ENCODE measurements at places on chromosomes 16 and 17.

DNA sequence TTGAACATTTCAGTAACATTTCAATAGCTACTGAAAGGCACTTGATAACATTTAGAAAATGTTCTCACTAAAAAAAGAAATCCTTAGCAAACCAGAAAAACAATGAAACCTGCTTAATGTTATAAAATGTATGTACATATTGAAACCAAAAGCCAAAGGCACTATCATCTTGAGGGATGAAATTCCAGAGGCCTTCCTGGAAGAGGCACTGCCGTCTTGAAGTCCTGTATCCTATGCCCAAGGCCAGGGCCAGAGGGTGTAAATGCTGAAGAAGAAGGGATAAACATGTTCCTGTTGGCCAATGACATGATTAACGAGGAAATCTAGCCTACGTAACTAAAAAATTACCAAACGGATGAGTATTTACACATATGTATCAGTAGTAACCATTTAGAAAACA, 57.0 kb upstream of the DNAH17 start:
- DNase-seq, result no peak

DNA sequence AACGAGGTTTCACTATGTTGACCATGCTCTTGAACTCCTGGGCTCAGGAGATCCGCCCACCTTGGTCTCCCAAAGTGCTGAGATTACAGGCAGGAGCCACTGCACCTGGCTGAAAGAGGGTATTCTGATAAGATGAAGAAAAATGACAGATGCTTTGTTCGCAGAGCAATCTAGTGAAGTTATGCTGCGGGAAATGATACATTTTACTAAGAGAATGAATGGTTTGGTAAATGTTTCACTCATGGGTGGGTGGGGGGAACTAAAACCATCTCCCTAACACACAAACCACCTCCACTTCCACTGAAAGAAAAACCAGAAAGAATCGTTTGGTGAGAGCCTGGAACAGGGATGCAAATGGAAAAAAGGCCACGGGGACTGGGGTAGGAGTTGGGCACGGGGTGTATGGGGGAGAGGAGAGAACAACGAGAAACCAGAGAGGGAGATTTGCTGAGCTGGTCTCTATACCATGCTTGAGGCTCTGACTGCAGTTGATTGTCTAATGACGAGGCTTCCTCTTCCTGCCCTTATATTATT, 19.0 kb upstream of the XYLT2 start:
- no peak for DNase-seq

- DNase-seq, result no peak
These were observed 61.6 kb downstream of the SOX9 start for GRCh38 chr17:72182371-72182873.

- DNase-seq, result no peak
These were observed 85.3 kb upstream of the PLCG2 start for GRCh38 chr16:81693744-81694303.

DNA sequence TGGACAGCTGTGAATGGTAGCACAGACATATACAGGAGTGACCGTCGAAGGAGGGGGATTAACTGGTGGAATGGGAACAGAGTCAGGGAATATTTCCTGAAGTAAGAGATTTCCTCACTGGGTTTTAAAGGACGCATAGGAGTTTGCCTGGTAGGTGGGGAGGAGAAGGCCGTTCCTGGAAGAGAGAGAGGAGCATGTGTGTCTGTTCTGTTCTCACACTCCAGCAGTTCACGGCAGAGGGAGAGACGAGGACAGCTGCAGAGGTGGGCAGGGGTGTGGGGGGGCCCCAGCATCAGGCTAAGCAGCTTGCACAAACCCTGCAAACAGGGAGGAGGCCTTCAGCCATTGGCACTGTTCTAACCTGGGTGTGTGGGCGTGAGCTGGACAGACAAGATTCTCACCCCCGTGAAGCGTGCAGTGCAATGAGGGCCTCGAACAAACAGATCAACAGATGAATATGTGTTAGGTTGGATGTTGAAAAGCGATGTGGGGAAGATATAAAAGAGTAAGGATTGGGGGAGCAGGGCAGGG, 85.3 kb upstream of the GSE1 start:
- DNase-seq, result no peak

GRCh38 chr17:64155751-64156544, 26.0 kb upstream of the ERN1 start:
- DNase-seq, result no peak

DNA sequence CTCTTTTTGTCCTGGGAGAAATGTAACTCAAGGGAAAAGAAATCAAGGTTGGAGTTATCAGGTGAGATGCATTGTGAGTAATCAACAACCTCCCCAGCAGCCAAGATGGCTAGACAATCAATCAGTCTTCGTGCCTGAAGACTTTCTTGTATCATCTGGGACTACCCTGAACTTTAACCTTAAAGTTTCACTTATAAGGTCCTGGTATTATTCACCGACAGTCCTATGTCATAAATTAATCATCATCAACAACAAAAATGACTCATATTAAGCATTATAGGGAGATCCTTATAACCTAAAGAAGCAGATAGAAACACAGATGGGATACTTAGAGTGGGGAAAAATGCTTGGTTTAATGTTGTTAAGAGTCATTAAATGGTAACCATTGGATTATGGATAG, 7.7 kb upstream of the TEKT3 start:
- DNase-seq, result no peak

- DNase-seq, result no peak
These were observed 4.7 kb downstream of the RFNG start for GRCh38 chr17:82046903-82047302.

DNA sequence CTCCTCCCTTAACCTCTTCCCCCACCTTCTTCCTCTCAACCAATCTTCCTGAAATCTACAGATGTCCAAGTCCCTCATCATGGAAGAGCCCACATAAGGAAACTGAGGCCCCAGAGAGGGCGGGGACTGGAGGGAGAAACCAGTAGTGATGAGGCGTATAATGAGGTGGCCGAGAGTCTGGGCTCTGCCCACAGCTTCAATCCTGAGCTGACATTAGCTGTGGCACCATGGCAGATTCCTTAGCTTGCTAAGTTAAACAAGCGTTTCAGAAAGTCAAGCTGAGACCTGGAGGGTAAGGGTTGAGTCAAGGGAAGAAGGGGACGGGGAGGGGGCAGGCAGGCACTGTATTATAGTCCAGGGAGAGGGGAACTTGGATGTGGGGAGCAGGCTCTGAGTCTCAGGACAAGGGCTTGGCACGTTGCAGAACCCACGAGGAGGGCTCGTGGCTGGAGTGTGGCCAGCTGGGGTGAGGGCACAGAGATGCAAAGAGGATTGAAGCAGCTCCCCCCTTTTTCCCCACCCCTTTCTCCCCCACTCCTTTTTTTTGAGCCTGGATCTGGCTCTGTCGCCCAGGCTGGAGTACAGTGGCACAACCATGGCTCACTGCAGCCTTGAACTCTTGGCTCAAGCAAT, 13.3 kb downstream of the ARHGAP23 start:
- no peak for DNase-seq

DNA sequence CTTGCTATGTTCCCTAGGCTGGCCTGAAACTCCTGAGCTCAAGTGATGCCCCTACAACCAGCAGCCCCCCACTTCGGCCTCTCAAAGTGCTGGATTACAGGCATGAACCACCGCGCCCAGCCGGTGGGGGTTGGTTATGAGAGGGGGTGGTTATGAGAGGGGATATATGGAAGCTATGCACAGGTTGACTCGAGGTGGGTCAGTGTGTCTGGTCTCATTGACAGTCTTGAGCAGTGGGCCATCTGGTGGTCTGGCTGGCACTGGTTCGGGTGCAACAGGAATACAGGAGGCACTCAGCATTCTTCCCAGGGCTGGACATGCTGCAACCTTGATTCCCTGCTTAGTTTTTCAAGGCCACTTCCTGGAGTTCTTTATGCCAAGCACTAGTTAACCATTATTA, 5.6 kb upstream of the STX1B start:
- no peak for DNase-seq

DNA sequence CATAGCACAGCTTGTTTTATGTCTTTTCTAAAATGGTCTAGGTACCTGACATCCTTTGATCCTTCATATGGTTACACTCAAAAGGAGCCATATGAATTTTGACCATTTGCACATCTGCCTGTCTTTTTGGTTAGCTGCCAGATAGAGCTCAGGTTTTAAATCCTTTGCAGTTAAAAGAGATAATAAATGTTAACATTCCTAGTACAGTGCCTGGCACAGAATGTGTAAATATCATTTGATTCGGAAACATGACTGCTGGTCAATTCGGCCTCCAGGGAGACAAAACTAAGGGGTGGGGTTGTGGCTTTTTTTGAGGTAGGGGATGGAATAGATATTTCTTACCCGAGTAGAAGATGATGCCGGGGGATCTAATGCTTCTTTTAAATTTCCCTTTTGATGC, 64.2 kb downstream of the FTO start:
- no peak for DNase-seq

DNA sequence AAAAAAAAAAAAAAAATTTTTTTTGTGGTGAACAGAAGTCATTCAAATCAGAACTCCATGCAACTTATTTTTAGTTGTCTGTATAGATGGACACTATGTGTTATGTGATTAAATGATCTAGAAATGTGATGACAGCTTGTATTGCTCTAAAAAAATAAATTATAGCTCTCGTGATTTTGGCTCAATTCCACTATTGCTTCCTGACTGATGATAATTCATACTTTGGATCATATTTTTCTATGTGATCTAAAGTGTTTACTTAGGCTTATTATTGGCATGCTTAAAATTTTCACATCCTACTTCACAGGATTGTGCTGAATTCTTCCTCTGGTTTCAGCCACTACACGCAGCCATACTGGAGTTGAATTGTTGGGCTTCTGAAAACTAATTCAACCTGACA, 76.8 kb downstream of the RPGRIP1L start:
- DNase-seq, result no peak

- DNase-seq, result no peak
These were observed 79.6 kb upstream of the TEKT1 start for GRCh38 chr17:6910987-6911603.

DNA sequence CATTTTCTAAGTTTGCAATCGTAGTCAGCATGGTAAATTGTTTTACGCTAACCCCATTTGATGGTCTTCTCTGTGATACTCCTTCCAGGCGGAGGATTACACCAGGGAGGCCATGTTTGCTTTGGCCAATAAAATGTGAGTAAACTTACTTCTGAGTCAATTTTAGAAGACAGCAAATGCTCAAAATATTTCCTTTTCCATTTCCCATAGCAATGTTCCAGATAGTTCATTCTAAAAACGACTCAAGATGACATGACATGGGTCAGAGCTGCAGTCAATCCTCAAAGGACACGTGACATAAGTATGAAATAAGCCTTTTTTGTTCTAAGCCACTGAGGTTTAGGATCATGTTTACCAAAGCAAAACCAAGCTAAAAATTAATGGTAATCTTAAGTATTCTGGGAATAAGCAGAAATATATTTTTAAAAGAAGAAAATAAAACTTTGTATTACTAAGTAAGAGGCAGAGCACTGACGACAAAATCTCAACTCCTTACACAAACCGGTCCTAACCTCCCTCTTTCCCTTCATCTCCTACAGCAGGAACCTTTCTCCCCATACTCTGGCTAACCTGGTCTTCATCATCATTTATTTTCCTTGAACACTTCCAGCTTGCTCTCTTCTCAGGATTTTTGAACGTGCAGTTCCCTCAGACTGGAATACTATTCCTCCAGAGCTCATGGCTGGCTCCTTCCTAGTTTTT, 266.2 kb downstream of the CEP112 start:
- no peak for DNase-seq

GRCh38 chr17:63439687-63440086, 6.4 kb downstream of the CYB561 start:
- DNase-seq, result no peak

- DNase-seq, result no peak
These were observed 10.6 kb downstream of the ZSCAN10 start for GRCh38 chr16:3088450-3088849.

- no peak for DNase-seq
These were observed 23.5 kb upstream of the NXPH3 start for GRCh38 chr17:49552070-49552751.
